NCI-H2081 treated with DMSO at 0.1 percent for 48 hours (cell line): ENCODE measurements at places on chromosomes 2 and 18.

DNA sequence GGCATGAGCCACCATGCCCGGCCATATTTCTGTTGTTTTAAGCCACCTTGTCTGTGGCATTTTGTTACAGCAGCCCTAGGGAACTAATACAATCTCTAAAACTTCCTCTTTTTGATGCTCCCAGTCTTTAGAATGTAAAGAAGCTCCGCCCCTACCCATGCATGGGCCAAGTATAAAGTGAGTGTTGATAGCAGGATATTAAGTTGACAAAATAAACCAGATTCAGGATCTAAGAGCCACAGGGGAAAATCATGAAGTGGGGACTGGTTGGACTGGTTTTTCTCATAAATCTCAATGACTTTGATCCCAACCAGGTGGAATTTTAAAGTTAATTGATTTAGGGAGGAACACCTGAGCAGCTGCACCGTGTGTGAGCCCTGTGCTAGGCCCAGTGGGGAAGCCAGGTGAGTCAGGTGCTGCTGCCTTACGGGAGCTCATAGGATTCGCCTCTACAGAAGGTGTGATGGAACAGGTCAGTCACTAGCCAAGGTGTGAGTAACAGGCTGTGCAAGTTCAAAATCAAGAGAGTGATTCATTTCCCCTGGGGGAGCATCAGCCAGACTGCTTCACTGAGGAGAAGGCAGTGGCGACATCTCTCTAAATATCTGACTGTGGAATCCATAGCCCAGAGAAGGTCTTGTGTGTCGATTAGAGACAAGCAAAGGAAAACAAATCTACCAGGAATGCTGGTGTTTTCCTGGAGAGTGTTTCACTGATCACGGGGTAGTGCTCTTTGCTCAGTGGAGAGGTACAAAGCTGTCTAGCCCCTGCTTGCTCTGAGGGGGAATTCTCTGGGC is 63.0 kb upstream of the MSH2 start:
- DNase-seq = no peak

- no peak for DNase-seq
These were observed 11.0 kb downstream of the TBR1 start for GRCh38 chr2:161426922-161427663.

GRCh38 chr2:120338015-120338414 is 7.9 kb upstream of the INHBB start:
- no peak for DNase-seq

- DNase-seq = no peak
These were observed 850 bp downstream of the CATIP start for GRCh38 chr2:218357236-218358177.

- DNase-seq = no peak
These were observed 2.8 kb downstream of the KCNIP3 start for GRCh38 chr2:95299961-95300360.

GRCh38 chr18:2917259-2918047 is 70.6 kb downstream of the EMILIN2 start:
- no peak for DNase-seq

DNA sequence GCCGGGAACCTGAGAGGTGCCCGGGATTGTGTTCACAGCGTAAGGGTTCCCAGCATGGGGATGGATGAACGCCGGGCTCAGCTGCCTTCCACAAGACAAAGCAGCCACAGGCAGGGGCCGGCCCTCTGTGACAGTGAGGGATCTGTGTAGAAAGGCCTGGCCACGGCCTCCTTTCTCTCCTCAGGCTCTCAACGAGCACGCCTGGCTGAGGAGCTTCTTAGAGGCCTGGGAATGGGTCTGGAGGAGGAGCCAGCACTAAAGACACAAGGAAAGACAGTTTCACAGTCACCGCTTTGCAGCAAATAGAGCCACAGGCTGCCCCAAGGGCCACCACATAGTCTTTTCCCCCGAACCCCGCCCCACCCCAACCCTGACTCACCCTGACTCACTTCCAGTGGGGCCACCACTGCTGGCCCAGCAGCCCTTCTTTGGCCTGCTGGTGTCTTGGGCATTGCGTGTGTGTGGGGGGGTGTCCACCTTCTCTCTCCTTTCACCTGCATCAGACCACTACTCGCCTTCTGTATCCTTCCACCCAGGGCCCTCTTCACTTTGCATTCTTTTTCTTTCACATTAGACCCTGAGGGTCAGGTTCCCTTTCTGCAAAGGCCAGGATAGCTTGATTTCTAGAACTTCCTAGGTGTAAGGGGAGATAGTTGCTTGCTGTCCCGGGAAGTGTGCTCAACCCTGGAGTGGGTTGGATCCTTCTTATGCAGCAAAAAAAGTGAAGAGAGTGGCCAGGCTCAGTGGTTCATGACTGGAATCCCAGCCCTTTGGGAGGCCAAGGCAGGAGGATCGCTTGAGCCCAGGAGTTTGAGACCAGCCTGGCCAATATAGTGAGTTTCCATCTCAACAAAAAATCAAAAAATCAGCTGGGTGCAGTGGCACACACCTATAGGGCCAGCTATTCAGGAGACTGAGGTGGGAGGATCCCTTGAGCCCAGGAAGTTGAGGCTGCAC is 19.3 kb upstream of the HPCAL1 start:
- DNase-seq = no peak

DNA sequence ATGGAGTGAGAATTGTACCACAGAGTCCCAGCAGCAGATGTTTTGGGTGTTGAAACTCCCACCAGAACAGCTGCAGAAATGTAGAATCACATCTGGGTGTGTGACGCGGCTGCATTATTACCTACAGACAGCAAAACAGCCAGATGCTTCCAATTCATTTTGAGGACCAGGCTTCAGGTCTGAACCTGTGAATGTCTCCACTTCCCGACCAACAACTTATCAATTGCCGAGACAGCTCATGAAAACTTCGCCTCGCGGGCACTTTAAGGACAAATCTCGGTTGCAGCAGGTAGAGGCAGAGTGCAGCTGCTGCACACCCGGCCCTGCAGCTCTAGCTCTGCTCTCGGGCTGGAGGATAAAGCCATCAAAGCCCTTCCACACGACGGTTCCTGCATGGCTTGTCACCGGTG is 202.0 kb downstream of the HRH4 start:
- DNase-seq = no peak

- DNase-seq = no peak
These were observed 338.6 kb upstream of the MMADHC start for GRCh38 chr2:149926149-149926548.

GRCh38 chr2:210159059-210159458 is 12.2 kb downstream of the KANSL1L start:
- no peak for DNase-seq

GRCh38 chr18:51168026-51168742 is 29.3 kb downstream of the MEX3C start:
- no peak for DNase-seq

- DNase-seq = no peak
These were observed 208.3 kb downstream of the NDUFA10 start for GRCh38 chr2:239816576-239817467.

DNA sequence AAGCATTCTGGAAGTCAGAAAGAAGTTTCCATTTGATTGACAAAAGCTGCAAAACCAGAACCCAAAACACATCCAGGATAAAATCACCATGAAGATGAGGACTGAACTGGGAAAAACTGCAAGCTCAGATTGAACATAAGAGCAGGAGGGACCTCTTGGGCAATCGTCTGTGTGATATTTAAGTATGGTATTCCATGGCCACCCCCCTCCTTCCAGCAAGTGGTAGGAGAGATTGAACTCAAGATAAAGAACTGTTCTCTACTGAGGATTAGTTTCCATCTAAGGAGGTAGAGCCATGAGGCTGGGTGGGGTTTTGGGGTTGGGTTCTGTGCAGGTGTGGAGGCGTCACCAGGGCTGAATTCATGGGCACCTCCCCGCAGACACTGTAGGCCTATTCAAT is 251.1 kb downstream of the NCKAP5 start:
- no peak for DNase-seq

- no peak for DNase-seq
These were observed 1.3 kb upstream of the LYPD1 start for GRCh38 chr2:132671151-132671835.

- DNase-seq = no peak
These were observed 140.2 kb upstream of the ETAA1 start for GRCh38 chr2:67256892-67257291.

GRCh38 chr2:174664084-174664759 is 66.6 kb upstream of the WIPF1 start:
- DNase-seq = no peak

DNA sequence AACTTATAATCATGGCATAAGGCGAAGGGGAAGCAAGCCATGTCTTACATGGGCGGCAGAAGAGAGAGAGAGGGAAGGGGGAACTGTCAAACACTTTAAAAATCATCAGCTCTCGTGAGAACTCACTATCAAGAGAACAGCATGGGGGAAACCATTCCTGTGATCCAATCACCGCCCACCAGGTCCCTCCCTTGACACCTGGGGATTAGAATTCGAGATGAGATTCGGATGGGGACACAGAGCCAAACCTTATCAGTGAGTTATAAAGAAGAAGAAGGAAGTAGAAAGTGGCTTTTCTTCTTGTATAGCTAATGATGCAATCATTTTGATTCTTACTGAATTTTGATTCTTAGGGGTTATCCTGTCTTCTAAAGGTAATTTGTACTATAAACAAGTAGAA is 51.4 kb downstream of the SMCHD1 start:
- DNase-seq = no peak

DNA sequence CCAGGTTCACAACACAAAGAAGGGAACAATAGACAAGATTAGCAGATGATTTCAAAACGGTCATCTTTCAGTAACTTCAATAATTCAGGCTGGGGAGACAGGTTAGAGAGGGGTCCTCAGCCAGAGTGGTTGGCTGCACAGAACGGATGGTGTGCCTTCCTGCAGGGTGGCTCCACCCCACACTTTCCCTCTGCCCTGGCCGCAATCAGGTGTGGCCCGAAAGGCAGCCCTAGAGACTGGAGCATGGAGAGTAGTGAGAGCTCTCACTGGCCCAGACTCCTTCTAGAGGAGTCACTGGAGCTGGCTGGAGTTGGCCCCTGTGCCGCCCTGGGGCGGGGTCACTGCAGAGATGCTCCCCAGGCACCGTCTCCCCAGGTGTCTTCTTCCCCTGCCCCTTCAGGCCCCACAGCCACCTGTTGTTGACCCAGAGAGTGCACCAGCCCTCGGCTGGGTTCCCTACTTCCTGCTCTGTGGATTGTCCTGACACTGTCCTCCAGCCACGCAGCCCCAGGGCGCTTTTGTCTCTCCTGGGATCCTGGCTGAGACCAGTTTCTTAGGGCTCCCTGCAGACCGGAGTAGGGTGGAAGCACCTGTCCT is 126.8 kb downstream of the PXDN start:
- no peak for DNase-seq

- DNase-seq = no peak
These were observed 16.9 kb downstream of the PID1 start for GRCh38 chr2:229254206-229254605.

GRCh38 chr2:17164550-17164949 is 353.7 kb downstream of the RAD51AP2 start:
- DNase-seq = no peak

- DNase-seq = no peak
These were observed 43.3 kb upstream of the PLB1 start for GRCh38 chr2:28452534-28453081.

GRCh38 chr2:192328297-192328696 is 133.6 kb upstream of the TMEFF2 start:
- no peak for DNase-seq

DNA sequence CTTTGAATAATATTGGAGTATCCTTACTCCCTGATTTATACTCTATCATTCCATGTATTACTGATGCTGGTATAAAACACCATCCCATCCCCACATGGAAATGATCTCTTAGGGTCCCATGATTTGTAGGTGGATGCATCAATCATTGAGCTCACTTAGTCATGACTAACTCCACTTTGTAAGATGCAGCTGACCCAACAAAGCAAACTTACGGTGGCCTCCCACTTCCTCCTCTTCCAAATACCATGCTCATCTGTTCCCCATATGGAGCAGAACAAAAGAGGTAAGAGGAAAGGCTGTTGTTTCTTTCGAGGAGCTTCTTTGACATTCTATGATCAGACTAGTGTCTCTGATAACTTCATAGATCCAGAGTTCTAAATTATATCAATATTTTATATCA is 640.2 kb upstream of the SLC39A10 start:
- DNase-seq = no peak

DNA sequence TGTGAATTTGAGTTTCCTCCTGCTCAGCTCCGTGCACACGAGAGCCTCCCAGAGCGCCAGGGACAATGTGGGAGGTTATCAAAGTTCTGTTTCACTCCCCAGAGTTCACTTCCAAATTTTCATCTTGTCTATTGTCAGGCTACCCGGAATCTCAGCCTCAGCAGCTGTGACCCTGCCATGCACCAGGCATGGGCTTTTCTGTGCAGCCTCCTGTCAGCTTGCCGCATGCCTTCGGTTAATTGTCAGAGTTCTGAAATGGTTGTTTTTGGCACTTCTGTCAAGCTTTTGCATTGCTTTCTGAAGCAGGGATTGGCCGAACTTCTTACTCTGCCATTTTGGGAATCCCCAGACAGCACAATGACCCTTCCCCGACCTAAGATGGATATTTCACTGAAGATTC is 60.4 kb downstream of the SH3YL1 start:
- DNase-seq = no peak

DNA sequence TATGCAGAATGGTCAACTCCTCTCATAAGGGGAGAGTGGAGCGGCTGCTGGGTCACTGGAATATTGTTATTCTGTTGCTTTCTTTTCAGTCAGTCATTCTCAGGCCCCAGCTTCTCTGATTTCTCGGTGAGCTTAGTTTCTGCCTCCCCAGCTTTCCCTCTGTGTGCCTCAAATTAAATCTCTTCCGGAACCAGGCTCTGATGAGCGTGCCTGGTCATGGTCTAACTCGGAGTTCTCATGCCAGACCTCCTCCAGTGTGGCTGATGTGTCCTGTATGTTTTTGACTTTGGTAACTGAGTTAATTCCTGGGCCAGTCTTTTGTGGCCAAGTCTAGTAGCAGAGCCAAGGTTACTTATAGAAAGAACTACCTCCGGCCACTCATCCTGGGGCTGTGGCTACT is 4.9 kb upstream of the STK11IP start:
- DNase-seq = no peak

GRCh38 chr2:23366720-23367119 is 18.3 kb upstream of the KLHL29 start:
- DNase-seq = no peak

- DNase-seq = no peak
These were observed 80.2 kb downstream of the CTIF start for GRCh38 chr18:48619016-48619415.
